Spinal cord (tissue), 10 donors: ENCODE measurements at places on chromosomes 13 and 19.

DNA sequence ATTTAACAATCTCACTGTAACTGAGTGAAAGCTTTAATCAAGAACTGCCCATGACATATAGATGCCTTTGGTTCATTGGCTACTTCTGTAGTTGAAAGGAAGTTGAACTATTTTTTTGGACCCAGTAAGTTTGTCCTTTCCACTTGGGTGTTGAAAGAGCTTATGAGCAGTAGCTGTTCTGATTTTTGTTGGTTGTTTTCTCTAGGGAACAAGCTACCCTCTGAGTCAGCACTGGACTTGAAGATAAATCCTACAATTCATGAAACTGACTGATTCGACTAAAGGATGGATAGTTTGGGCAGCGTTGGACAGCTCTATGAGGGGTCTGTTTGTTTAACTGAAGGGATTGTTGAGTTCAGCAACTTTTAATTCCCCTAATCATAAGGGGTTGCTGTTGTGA is 101.0 kb downstream of the PAN3 start:
- DNase-seq = no peak

DNA sequence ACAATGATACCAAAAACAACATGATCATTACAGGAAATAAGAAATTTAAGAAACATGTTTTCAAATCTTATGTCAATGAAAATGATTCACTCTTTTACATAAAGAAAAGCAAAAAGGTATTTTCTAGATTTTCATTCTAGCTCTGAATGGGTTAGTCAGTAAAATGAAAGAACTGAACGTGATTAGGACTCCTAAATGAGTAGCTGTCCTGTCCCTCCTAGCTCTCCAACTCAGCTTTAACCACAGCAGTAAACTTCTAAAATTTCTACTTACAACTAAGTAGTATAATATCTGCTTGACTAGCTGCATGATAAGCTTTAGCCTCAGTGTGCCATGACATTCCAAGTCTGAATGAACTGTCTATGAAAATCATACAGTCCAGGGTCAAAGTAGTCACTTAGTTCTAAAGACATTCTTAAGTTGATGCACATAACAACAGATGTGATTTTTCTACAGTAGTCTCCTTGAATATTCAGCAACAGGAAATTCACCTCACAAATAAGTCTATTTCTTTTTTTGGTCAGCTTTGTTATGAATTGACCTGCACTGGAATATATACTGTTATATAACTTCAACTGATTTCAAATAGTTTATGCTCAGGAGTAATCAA is 136.4 kb downstream of the MYCBP2 start:
- DNase-seq = no peak

GRCh38 chr13:51731759-51732158 is 72.2 kb downstream of the DHRS12 start:
- DNase-seq = no peak

- DNase-seq = peak; percentile 93
These were observed 5.4 kb upstream of the TRIM28 start for GRCh38 chr19:58538257-58539168.

DNA sequence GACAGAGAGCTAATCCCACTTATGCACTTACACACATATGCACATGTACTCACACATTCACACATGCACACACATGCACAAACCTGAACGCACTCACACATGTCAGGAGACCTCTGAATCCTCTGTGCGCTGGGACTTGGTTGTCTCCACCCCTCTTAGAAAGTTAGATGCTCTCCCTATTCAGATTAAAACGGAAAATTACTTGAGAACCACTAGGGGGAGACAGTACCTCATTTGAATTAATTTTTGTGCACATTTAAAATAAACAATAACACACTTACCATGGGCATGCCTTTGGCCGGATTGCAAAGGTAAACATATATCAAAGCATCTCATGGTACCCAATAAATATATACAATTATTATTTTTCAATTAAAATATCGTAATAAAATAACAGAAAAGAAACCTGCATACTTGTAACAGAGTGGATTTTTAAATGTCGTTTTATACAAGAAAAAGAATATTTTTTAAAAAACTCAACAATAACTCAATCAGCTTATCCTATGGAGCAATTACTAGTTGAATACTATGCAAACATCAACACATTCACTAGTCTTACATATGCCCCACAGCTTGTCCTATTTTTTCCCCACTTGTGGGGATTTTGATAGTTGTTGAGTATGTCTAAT is 9.5 kb upstream of the LILRB4 start:
- DNase-seq = no peak

DNA sequence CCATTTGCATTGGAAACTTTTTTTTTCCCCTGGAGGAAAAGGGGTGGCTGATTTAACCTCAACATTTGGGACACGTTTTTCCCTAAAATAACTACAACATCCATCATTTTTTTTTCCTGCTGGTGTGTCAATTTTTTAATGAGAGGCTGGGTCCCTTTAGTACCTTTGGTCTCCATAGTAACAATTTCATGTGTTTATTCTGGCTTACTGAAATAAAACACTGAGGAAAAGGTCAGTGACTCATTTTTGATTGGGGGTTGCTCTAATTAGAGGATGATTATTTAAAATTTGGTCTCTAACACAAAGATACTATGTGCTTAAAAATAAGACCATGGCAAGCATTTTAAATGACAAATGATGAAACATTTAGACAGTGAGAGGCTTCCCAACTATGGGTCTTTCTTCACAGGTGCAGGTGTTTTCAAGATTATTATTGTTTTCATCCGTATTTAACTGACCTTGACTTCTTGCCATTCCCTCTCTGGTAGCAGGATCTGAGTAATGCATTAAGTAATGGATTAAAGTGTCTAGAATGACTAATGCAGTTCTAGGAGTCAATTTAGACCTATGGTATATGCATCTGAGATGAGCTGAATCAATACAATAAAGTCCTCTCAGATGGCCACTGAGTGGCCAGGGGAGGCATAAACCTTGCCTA is 406.4 kb downstream of the KCNRG start:
- no peak for DNase-seq

GRCh38 chr13:35961002-35961401 is 170.2 kb downstream of the DCLK1 start:
- DNase-seq = no peak

- no peak for DNase-seq
These were observed 14.2 kb downstream of the PTGER1 start for GRCh38 chr19:14460935-14461334.
